ENCODE measurements at places on chromosomes 11 and 22.

DNA sequence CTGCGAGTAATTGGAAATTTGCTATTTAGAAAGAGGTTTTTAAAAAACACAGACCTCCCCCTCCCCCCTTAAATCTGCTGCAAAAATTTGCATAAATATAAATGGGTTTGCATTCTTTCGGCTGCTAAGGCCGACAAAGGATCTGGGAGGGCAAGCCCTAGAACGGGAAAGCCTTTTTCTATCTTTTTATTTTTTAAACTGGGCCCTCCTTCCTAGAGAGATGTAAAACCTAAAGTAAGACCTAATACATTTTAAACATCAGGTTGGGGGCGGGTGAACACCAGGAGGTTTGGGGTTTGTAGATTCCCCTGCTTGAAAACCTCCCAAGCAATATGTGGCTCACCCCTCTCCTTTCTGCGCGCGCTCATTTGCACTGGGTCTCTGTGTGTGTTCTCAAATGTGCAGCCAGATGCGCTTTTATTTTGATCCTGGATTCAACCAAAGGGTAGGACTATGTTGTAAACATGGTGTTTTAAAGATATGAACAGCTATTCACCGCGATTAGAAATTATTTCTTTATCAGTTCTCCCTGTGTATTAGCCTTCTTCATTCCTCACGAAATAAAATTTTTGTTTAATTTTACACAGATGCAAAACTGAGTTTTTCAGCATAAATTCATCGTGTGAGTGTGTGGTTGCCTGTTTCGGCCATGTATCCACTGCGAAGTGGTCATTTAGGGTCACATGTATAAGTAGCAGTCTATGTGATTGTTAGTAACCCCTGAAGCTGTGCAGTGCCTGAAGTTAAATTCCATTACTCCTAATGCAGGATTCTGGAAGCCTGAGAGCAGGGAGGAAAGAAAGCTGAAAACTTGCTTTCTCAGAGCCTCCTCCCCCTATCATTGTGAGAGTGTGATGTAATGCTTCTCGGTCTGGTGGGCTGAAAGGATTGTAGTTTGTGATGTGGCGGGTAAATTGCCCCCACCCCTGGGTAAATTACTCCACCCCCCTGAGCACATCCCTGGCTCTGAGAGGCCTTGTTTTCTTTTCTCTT, 988 bp downstream of the TNRC6B start:
- DNase-seq: peak; percentile 86

DNA sequence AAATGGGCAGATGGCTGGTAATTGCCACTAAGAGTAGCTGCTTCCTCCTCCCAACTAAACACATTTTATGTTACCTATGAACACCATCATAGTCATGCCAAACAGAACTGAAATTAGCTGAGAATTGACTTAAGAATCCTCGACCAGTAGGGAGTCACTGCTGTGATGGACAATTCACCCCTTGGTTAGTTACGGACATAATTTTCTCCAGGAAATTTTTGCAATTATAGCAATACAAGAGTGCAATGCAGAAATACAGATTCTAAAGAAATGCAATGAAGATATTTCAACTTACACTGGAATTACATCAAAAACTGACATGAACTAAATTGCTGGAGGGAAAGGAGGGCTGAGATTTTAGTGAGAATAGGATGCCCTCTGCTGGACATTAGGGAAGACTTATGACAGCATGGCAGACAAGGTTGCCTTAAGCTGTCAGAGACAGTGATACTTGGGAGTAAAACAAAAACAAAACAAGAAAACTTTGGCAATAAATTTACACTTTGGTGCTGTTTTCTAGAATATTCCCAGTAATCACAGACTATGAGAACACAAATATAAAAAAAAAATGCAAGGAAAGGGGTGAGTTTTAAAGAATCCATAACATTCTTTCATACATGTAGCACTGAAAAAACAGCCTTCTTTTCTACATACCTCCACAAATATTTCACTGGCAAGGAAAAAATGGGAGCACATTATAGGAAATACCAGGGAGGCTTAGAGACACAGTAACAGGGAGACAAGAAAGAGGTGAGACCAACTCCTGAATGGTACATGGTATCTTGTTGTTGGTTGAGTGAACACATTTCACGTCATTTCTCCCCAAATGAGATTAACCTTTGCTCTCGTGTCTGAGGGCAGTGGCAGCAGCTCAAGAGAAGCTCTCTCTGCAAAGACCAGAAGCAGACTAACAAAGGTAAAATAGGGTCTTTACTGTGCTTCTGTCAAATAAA, 11.2 kb upstream of the PPP2R1B start:
- DNase-seq: peak; percentile 81

- DNase-seq: no peak
Measured at GRCh38 chr11:55572548-55572947, 620 bp downstream of the OR4C16 start.

DNA sequence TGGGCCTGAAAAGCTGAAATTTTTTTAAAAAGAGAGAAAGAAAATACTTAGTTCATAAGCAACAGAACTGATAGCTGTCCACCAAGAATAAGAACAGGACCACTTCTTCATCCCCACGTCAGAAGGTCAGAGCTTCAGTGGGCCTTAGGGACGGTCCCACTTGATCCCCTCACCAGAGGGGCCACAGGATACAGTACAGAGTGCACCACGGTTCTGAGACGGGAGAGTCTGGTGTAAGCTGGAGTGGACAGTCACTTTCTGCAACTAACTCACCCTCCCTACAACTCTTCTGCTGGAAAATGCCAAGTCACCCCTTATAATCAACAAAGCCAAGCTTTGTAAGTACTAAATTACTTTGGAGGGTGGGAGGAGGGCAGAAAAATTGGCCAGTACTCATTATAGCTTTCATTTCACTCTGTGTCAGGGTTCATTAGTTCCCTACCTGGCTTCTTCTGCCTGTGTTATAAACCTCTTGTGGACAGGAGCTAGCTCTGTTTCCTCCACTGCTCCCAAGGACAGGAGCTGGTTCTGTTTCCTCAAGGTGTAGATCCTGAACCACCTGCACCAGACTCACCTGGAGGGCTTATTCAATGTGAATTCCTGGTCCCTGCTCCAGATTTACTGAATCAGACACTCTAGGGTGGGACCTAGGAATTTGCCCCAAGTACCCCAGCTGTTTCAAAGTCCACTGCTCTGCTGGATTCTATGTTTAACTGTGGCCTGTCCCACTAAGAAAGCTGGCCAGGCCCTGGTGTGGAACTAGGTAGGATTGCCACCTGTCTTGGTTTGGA, 39.6 kb downstream of the SCGB1A1 start:
- DNase-seq: no peak

DNA sequence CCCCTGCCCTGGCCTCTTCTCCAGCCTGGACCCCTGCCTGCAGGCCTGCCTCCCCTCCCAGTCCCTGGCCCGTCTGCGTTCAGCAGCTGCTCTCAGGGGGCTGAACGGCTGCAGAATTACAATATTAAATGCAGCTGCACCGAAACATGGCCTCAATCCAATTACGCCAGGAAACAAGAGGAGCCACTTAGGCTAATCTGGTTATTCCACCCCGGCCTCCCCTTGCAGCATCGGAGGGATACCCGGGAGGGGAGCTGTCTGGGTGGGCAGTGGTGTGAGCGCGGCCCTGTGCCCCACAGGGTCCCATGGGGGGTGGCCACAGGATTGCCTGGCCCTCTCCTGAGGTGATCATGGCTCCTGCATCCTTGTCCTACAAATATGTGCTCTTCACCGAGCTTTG, 42.6 kb downstream of the FLRT1 start:
- no peak for DNase-seq

DNA sequence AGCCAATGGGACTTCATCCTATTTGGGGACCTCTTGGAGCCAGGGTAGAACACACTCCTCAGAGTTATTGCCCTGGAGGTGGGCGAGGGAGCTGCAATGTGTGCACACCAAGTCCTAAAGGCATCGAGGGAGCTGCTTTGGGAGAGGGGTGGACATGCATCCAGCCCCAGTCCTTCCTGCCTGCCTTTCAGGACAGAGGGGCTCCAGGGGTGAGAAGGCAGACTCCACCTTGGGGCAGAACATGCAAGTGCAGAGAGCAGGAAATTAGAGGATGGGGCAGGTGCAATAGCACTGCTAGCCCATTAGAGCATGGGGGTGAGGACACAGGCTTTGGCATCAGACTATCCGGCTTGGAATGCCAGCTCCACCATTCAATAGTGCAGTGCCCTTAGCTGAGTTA, 288.5 kb downstream of the OPCML start:
- no peak for DNase-seq

DNA sequence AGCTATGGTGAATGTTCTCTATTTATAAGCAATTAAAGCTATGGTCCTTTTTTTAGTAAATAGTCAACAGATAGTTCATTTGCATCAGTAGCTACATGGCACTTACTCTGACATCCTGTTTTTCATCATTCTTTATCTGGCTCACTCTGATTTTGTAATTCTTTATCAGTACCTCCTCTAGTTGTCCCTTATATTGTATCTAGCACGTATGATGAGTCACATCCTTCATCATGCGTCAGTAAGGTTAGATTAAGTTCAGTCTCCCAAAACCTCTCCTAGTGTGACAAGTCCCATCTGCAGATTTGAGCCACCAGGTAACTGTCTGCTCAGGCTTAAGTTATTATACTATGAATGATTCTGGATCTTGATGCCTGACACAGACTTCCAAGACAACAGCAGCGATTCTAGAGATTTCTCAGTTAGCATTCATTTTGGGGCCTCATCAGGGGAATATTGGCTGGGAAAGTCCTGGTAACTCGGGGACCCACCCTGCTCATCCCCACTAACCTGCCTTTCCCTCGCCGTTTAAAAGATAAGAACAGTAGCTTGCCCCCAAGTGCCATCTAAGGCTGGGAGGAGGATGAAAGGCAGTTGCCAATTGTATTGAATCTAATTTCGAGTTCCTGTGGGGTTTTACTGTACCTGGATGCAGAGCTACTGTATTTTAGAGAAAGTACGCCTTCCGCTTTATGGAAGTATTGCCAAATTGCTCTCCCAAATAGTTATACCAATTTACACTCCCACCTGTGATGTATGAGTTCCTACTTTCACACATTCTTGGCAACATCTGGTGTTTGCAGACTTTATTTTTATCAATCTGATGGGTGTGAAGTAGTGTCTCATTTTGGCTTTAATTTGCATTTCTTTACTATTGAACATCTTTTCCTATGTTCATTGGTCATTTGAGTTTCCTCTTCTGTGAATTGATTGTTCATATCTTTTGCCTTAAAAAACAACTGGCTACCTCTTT, 55.9 kb downstream of the ZC3H12C start:
- DNase-seq: peak; percentile 35

DNA sequence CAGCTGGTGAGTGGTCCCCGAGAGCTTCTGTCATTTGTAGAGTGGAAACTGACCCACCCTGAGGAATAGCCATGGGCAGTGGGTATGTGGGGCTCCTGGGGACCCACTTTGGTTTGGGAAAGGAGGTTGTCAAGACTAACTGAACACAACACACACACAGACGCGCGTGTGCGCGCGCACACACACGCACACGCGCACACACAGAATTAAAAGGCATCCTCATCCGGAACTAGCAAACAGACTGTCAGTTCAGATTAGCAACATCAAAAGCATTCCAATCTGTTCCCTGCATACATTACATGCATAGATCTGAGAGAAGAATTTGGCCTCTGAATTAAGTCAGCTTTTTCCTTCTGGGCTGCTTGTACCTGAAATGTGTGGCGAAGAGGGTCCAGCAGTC, 284.7 kb downstream of the ST3GAL4 start:
- peak; percentile 19 for DNase-seq

- DNase-seq: no peak
Measured at GRCh38 chr11:128499613-128500253, 87.6 kb downstream of the ETS1 start.

DNA sequence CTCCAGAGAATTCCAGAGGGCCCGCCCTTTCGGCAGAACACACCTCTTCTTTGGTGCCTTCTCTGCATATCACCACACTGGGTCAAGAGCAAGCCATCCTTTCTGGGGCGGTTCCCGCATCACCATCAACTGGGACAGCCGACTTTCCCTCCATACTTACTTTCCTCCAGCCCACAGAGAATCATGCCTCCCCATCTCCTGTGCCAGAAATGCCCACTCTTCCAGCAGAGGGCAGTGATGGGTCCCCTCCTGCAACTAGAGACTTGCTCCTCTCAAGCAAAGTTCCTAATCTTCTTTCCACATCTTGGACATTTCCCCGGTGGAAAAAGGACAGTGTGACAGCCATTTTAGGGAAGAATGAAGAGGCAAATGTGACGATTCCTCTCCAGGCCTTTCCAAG, 157.7 kb downstream of the C11orf91 start:
- peak; percentile 54 for DNase-seq

GRCh38 chr11:14340721-14341120, 18.3 kb downstream of the RRAS2 start:
- peak; percentile 56 for DNase-seq
